Choroid plexus epithelial cell (primary cell): ENCODE measurements at places on chromosomes 16 and 17.

- DNase-seq = no peak
Observed at GRCh38 chr17:56807723-56808122, 26.0 kb downstream of the C17orf67 start.

DNA sequence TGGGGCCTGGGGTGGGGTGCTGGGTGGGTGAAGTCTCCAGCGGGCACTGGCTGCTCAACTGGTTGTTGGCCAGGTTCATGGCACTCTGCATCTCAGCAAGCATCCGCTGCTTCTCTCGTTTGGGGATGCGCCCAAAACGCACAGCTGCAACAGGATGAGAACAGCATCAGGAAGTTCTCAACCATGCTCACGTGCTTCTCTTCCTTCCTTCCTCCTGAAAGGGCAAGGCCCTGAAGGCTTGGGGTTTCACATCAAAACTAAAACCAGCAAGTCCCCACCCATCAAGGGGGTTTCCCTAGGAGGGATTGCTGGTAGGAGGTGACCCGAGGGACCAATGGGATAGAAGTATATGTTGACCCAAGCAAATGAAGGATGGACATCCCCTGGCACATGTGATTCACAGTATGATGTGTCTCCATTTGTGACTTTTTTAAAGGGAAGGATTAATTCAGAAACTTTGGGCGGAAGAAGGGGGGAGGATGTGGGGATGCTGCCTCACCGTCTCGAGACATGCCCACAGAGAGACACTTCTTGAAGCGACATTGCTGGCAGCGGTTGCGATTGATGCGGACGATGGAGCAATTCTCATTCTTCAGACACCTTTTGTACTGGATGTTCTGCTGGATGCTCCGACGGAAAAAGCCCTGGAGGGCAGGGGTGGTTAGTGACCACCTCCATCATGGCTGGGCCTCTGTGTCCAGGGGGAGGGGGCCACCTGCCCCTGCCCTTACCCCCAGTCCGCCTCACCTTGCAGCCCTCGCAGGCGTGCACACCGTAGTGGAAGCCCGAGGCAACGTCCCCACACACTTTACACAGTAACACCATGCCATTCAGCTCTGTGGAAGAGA lies 4.2 kb downstream of the NR1D1 start:
- peak; percentile 34 for DNase-seq

DNA sequence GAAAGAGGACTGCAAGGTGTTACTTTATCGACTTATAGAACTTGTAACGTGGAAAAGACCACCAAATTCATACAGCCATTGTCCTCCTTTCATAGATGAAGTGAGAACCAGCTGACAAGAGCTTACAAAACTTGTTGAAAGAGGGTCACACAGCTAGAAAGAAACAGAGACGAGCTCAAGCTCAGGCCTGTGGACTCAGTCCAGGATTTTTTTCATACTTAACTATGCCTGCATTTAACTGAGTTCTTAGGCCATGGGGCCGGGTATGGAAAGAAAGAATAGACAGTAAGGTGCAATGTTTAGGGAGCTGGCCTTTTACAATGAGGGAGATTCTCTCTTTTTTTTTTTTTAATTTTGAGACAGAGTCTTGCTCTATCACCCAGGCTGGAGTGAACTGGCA lies 106.1 kb downstream of the ADAMTS18 start:
- no peak for DNase-seq

GRCh38 chr17:66540131-66540781 lies 237.8 kb downstream of the PRKCA start:
- DNase-seq = peak; percentile 92

DNA sequence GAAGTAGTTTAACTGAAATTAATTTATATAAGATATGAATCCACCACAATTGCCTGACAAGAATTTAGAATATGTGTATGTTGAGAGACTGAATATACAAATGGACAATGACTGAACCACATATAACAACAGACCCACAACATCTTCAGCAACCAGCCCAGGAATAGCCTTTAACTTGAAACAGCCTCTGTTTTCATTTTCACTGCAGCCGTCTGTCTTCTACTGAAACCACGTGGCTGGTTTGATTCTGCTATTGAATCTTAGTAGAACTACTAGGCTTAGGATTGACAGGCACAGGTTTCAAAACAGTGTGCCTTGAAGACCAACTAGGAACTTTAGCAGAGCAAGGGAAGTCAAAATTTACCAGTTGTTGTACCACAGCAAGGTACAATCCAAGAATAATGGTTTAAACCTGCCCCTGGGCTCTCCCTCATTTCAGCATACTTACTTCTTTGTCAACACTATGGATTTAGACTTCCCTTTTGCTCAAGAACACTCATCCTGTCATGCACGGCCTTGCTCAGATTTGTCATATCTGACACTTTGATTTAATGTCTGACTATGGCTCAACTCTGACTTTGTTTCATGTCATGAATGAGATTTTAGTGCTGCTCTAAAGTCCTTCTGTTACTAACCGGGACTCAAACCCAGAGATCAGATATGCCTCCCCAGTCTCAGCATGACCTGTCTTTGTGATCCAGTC lies 355.0 kb downstream of the KIF2B start:
- no peak for DNase-seq

DNA sequence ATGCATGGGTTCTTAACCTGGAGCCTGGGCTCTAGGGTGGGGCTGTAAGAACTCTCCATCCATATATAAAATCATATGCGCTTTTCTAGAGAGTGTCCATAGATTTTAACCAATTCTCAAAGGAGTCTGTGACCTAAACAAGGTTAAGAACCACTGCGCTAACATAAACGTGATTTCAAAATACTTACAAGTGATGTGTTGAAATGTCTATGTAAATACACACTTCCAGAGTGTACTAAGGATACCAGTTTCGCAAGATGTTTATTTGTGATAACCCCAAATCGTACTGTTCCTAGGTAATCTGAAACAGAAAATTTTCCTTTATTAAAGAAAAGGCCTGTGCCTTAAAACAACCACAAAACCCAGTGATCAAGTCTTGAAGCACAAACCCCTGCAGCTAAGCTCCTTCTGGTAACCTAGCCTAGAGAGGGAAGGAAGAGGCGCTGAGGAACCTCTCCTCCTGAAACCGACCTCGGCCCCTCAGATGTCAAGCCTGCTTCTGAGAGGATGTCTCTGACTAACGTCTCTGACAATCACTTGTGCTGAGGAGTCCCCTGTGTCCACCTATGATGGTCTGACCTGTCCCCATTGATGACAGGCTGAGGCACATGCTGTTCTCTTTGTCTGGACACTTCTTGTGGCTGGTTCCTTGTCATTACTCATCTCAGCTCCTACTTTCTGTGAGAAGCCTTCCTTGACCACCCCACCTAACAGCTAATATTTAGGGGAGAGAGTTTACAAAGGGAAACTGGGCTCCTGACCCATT lies 32.2 kb downstream of the SNN start:
- DNase-seq = peak; percentile 69

- peak; percentile 85 for DNase-seq
Observed at GRCh38 chr17:14575471-14575953, 274.6 kb downstream of the HS3ST3B1 start.

DNA sequence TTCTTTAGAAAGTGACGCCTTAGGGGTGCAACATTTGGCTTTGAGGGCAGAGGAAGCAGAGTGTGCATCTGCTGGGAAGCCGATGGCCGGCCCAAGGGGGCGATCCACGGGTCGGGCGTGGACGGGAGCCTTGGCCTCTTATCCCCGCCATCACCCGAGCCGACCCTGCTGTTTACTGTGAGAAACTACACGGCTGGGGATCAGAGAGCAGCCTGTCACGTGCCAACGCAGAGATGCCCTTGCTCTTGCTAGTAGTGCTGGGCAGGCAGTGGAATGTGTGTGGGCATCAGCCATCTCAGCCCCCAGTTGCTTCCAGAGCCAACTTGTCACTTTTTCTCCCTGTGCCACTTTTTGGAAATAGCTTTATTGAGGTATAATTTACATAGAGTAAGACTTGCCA lies 26.7 kb upstream of the ITGB4 start:
- no peak for DNase-seq

GRCh38 chr16:56295739-56296527 lies 104.6 kb downstream of the GNAO1 start:
- no peak for DNase-seq

DNA sequence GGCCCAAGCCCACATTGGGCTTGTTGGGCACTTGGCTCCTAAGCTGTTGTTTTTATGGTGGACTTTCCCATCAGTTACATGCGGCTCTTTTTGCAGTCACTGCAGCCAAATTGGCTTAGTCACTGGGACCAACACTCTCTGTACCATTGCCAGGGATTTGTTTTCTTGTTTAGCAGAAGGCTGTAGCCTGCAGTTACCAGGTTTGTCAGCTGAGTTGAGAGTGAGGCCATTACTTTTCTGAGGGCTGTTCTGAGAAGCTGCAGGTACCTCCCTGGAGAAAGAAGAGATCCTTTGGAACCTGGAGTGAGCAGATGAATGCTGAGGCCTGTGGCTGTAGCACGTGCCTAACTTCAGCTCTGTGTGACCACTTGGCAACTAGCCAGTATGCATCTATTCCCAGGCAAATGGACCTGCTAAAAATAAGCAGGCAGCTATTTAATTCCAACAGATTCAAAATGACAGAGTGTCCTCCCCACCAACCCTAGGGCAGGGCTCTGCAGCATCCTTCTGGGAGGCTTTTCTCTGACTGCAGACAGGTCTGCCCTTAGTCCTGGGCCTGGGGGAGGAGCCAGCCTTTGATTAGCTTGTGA lies 12.9 kb downstream of the AKAP1 start:
- DNase-seq = peak; percentile 72
